ENCODE measurements at places on chromosomes 6 and 20.

- DNase-seq = peak; percentile 3
These were observed 13.9 kb upstream of the ATG5 start for GRCh38 chr6:106339334-106340029.

GRCh38 chr6:12208190-12208589 lies 82.0 kb upstream of the EDN1 start:
- DNase-seq = no peak

- DNase-seq = no peak
These were observed 48.6 kb downstream of the TOX2 start for GRCh38 chr20:43963233-43963632.

DNA sequence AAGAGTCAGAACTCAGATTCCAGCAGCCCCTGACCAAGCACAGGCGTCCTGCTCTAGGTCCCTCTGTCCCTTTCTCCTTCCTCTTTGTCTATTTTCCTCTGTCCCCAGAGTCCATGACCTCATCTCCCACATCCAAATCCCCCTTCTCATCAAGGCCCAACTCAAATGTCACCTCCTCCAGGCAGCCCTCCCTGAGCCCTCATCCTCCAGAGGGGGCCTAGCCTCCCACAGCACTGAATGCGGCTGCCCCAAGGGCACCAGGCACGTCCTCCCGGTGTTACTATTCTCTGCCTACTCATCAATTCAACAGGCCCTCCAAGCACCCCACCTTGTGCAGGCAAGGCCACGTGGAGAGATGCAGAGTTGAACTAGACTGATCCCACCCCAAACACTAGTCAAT lies 49.7 kb downstream of the GRM4 start:
- no peak for DNase-seq

DNA sequence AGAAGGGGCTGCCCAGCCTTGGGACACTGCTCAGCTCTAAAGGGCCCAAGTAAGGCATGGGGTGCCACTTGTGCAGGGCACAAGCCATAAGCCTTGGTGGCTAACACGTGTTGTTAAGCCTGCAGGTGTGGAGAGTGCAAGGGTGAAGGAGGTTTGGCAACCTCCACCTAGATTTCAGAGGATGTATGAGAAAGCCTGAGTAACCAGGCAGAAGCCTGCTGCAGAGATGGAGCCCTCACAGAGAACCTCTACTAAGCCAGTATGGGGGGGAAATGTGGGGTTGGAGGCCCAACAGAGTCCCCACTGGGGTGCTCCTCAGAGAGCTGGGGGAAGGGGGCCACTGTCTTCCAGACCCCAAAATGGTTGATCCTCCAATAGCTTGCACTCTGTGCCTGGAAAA lies 32.6 kb downstream of the SERINC1 start:
- DNase-seq = no peak

GRCh38 chr6:143164565-143165105 lies 103.9 kb downstream of the AIG1 start:
- DNase-seq = no peak

GRCh38 chr6:79045966-79046365 lies 32.1 kb downstream of the PHIP start:
- no peak for DNase-seq

GRCh38 chr6:6736791-6737654 lies 148.5 kb downstream of the LY86 start:
- no peak for DNase-seq

DNA sequence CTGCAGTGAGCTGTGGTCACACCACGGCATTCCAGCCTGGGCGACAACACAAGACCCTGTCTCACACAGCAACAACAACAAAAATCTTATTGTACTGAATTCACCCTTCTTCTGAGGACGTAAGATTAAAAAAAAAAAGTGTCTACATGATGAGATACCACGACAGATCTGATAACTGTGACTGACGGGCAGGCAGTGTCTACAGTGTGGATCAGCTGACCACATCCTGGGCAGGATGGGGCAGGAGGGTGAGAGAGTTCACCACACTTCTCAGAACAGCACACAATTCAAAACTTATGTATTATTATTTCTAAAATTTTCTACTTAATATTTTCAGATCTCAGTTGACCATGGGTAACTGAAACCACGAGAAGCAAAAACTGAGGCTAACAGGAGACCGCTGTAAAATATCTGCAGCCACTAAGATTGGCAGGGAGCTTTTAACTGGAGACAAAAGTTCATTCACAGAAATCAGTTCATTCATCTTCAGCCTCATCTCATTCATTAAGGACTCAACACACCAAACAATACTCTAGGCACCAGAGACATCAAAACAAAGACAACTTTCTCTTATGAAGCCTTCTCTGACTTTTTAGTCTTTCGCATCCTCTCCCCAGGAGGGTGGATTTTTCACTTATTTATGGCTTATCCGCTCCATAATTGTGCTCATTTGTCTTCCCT lies 15.7 kb upstream of the NHSL1 start:
- DNase-seq = no peak

DNA sequence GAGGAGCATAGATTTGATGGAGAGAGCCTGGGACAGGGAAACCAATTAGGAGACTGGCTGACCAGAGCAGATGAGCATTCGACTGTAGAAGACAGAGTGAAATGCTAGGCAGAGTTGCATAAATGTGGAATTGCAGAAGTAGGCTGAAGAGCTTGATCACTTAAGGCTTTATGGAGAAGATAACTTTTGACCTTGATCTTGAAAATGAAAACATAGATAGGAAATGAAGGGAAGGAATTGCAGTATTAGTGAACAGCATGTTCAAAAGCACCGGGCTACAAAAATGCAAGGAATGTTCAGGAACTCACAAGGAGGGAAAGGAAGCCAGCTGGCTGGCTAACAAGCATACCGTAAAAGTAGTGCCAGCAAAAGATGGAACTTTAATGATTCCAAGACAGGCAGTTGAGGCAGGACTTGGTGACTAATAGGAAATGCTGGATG lies 20.5 kb upstream of the LTV1 start:
- no peak for DNase-seq

DNA sequence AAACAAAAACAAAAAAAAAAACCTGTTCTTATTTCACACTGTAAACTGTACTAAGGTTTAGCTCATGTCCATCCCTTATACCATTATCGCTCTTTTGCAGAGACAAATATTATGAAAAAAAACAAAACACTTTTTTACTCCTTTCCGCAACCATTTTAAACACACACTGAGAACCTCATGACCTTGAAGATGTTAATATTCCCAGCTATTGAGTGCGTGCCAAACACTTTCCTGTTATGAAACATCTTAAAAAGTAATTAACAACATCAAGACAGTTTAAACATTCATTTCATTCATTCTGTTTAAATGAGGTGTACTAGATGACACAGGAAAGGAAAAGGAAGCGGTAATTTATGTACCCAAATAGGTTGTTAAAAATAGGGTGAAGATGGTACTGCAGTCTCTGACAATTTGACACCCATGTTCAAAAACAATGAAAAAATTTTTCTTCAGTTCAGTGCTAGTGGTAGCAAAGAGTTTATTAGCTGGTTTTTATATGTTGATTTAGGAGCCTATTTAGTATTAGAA lies 3.9 kb upstream of the ARHGAP18 start:
- no peak for DNase-seq

DNA sequence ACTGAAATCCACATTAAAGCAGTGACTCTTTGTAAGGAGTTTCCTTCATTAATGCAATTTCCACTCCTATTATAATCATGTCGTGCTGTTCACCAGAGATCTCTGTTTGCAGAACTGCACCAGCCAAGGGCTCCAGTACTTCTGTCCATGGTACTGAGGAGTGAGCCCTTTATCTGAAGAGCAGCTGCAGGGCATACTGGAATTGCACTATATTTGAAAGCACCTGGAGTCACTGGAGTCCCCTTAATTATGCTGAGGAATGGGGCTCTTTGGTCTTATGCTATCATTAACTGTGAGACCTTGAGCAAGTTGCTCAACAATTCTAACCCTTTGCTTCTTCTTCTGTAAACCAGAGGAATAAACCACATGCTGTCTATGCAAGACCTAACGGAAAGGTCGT lies 61.7 kb upstream of the NUP153 start:
- DNase-seq = no peak

GRCh38 chr6:11224252-11224965 lies 8.1 kb downstream of the NEDD9 start:
- peak; percentile 48 for DNase-seq

DNA sequence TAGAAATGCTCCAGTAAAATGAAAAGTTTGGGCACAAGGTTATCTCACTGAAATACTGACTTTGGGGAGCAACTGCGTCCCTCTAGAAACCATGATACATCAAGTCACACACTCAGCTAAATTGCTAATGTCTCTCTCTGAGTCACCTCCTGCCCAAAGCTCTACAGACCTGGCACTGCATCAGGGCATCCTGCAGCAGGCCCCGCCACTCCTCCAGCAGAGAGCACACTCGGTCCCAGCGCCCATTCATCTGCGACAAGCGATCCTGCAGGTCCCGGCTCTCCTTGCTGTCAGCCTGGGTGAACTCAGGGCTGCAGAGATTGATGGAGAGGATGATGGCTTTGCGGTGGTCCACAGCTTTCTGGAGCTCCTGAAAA lies 329.0 kb downstream of the ESR1 start:
- DNase-seq = no peak

DNA sequence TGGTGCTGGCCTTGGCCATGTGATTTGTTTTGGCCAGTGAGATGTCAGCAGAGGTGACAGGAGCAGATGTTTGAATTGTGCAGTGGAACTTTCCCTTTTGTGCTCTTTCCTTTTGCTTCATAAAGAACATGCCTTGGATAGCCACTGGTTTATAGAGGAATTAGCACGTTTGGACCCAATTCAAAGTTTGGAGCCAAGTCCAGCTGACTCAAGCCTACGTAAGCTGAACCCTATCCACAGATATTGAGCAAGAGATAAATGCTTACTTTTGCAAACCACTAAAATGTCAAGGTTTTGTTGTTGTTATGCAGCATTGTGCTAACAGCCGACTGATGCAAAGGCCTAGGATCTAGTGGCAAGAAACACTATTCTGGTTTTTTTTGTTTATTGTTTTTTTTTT lies 230.9 kb upstream of the CITED2 start:
- DNase-seq = no peak

DNA sequence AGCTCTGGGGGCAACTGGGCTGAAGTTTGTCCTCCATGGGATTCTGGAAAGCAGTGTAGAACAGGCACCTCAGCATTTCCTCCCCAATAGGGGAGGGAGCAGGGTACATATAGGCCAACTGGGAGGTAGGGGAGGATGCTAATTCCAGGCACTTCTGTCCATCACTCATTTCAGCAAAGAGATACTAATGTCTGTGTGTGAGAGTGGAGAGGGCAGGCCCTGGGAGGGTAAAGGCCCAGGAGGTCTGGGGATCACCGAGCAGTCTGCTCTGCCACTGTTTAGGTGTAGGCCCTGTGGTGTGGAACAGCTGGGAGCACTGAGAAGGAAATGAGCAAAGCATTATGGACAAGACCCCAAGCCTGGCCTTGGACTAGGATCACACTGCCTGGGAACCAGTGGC lies 158.7 kb downstream of the SLC24A3 start:
- DNase-seq = no peak

DNA sequence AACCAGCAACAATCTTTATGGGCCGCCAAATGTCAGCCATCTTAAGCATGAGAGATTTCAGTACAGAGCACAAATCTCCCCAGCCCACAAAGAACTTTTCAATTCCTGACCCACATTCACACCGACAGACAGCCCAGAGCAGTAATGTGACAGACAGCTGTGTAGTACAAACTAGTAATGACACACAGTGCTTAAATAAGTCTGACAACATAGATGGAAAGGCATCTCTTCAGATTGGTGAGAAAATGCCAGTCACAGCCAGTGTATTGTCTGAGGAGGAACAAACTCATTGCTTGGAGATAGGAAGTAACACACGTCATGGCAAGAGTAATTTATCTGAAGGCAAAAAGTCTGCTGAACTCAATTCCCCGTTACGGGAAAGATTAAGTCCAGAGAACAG lies 36.0 kb downstream of the KIZ start:
- no peak for DNase-seq

GRCh38 chr6:128601060-128601459 lies 80.7 kb upstream of the PTPRK start:
- no peak for DNase-seq

- no peak for DNase-seq
These were observed 415.1 kb upstream of the MARCKS start for GRCh38 chr6:113442040-113442439.

DNA sequence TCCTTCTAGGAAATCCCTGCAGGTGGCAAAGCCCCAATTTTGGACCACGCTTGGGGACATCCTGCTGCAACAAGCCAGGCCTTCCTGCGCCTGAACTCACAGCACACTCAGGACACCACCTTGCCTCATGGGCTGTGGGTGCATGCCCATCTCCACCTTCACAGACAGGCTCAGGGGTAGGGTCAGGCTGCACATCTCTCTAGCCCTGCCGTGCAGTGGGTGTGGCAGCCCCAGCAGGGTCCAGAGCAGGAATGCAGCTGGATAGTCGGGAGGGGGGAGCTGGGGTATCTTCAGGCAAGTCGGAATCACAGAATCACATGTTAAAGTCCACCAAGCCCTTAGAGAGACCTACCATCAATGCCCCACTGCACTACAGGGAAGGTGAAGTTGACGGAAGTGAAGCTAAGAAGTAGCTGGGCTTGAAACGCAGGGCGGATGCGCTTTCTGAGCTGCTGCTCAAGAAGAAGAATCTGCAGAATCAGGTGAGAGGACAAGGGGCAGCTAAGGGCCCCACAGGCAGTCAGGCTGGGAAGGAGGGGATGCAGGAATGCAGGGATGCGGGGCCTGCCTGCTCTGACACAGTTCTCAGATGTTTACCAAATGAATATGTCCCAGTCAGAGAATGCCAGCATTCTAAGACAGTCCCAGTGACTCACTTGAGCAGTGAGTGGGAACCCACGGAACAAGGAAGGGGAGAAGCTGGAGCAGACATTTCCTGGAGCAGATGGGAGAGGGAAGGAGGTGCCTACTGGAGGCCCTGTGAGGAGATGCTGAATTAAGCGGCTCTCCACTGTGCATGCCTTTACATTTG lies 11.3 kb downstream of the SERPINB6 start:
- no peak for DNase-seq

- no peak for DNase-seq
These were observed 59.8 kb downstream of the CDH4 start for GRCh38 chr20:61311656-61312387.

- peak; percentile 36 for DNase-seq
These were observed 43.6 kb downstream of the FGD2 start for GRCh38 chr6:37048851-37049757.

DNA sequence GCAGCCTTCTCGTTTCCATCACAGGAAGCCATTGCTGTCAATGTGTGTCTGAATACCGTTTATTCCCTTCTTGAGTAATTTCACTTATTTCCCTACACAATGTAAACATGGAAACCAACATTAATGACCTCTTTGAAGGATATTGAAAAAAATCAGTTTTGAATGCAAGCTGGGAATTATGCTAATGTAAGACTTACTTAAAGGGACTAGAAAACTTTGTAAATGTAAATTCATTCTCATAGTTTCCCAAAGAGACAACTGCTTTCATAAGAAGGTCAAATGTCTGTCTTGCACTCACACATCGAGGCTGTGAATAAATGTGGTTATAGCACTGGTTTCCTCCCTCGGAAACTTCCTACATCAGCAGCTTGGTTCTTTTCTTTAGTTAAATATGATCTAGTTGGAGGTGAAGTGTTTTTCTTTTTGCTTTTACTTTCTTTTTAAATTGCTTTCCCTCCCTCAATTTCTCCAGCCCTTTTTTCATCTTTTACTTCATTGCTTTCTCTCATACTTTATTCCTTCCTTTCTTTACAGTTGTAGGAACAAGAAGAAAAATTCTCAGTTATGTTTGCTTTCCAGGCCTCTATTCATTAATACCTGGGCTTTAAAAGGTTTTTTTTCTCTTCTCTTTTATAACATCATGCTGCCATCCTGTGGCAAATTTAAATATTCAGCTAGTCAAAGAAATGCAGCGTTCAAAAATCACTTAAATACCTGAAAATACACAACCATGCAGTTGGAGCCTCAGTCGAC lies 108.3 kb downstream of the TNFAIP3 start:
- peak; percentile 89 for DNase-seq

- no peak for DNase-seq
These were observed 49.8 kb upstream of the KIF25 start for GRCh38 chr6:167947716-167948115.
